ENCODE measurements at places on chromosomes 12 and 14.

DNA sequence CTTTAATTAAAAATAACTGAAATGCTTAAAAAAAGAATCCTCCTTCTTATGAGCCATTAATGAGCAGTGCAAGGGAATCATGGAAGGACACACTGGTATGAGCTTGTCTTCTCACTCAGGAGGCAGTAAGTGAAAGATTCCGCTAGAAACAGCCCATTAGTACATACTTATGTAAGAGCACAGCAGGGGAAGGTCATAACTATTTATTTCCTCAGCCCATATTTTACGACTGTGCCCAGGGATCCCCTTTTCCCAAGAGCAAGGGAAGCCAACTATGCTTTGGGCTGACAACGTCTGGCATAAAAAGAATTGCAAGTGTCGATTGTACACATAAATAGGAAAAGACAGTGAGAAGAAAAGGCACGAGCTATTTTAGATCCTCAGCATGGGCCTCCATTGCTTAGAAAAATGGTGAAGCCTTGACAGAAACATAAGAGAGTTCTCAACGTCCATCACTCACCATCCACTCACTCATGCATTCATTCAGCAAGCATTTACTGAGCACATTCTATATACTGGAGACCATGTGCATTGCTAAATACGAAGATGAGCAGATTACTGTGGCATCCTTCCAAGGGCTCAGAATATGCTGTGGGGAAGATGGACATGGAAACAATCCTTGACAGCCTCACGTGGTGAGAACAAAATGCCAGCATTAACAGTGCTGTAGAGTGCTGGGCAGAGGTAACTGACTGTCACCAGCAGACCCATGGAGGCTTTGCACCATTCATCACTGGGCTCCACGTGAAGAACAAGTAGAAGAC, 152.7 kb downstream of the NTF3 start:
- DNase-seq: no peak

DNA sequence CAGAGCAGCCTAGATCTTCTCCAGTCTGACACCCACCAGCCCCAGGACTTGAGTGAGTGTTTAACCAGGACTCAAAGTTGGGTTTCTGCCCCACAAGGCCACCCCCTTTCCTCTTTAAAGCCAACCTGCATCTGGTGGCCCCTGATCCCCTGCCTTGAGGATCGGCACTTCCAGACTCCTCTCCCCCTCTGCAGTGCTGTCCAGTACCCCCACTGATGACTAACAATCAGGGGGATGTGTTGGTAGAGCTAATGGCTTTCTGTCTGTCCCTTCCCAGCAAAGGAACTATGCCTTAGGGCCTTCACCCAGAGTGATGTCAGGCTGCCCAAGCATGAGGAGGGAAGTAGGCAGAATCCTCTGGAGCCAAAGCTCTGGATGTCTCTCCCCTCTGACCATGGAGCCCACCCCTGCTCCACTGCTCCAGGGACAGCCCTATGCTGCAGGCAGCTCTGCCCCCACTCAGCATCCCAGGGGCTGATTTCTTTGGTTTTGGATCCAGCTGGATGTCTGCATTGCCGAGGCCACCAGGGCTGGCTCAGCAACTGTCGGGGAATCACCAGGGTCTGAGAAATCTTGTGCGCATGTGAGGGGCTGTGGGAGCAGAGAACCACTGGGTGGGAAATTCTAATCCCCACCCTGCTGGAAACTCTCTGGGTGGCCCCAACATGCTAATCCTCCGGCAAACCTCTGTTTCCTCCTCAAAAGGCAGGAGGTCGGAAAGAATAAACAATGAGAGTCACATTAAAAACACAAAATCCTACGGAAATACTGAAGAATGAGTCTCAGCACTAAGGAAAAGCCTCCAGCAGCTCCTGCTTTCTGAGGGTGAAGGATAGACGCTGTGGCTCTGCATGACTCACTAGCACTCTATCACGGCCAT, 42.9 kb downstream of the DAD1 start:
- DNase-seq: peak; percentile 93

DNA sequence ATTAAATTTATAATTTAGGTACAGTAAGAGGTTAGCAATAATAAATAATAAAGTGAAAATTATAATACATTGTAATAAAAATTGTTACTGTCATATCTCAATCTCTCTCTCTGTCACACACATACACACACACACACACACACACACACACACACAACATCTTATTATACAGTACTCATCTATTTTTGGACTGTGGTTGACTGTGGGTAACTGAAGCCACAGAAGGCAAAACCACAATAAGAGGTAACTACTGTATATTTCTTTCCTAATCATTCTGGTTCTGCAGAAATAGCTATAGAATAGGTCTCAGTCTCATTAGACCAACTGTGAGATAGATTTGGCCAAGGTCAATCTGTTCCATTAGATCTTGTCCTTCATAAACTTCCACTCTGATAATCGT, 33.1 kb upstream of the PTPRO start:
- DNase-seq: no peak

GRCh38 chr14:68607867-68608573, 184.8 kb downstream of the ZFP36L1 start:
- DNase-seq: no peak

GRCh38 chr12:77727442-77728001, 103.2 kb upstream of the NAV3 start:
- DNase-seq: no peak

GRCh38 chr12:67592228-67593011, 56.1 kb upstream of the DYRK2 start:
- DNase-seq: no peak

DNA sequence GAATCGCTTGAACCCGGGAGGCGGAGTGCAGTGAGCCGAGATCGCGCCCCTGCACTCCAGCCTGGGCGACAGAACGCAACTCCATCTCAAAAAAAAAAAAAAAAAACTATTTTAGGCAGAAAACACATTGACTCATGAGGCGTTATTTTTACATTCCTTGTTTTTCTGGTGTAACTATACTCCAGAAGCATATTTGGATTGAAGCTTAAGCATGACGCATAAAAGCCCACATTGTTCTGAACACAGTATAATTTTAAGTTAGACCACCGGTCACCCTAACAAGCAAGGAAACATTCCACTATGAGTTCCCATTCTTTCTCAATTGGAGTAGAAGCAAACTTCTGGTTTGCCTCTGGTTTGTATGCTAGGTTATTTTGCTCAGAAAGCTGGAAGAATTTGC, 173.0 kb downstream of the MYRFL start:
- no peak for DNase-seq

GRCh38 chr14:67837011-67837624, 17.5 kb downstream of the RAD51B start:
- peak; percentile 82 for DNase-seq

DNA sequence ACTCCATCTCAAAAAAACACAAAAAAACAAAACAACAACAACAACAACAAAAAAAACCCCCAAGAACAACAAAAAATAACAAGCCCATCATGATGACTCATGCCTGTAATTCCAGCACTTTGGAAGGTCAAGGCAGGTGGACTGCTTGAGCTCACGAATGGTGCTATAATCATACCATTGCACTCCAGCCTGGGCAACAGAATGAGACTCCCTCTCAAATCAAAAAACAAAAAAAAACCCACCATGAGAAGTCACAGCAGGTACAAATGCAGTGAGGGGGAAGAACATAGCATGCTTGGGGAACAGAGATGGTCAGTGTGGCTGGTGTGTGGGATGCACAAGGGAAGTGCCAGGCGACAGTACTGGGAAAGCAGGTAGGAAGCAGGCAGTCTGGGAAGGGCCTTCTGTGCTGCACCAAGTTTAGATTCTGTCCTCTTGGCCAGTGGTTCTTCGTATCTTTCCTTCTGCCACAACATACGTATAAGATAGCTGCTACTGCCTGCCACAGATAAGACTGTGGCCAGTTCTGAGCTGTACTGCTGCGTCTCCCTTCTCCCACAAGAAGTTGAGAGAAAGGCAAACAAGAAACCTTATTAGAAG, 28.0 kb downstream of the ATG14 start:
- DNase-seq: no peak

DNA sequence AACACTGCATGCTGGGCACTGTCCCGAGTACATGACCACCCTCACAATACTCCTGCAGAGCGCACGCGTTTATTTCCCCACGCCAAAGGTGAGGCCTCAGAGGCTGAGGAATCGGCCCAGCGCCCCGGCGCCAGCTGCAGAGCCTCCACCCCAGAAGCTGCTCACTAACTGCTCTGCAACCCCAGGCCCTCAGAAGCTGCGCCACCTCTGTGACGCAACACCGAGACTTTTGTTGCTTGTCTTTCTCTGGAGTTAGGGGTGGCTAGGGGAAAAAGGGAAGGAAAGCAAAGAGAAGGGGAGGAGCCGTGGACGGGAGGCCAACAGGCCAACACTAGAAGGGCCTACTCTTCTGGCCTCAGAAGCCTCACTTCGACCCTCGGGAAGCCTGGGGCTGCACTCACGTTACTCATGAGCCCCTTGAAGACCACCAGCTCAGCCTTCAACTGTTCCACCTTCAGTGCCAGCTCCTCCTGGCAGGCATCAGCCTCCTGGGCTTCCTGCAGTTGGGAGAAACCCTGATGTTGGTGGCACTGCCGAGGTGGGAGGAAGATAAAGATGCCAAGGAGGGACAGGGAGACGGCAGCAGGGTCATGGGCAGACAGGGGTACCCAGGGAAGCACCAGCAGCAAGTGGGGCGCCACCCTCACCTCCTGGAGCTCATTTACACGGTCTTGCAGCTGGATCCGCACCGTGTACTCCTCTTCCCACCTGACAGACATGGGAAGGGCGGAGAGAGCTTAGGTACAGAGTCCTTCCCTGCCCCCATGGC, 5.4 kb downstream of the IFFO1 start:
- no peak for DNase-seq

DNA sequence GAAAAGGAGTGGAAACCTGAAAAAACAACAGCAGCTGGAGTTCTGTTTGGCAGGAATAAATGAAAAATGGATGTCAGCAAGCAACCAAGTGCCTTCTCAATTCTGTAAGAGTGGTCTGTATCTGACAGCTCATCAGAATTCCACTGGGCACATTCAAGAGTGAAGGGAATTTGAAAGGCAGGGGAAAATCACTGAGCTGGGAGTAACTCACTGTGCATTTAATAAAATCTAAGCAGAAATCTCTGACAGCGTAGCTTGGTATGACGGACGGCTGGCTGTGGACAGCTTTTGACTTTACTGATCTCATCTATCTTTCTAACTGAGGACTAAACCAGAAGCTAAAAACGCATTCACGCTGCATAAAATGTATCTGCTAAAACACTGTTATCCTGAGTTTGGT, 153.4 kb downstream of the RIMBP2 start:
- DNase-seq: no peak

DNA sequence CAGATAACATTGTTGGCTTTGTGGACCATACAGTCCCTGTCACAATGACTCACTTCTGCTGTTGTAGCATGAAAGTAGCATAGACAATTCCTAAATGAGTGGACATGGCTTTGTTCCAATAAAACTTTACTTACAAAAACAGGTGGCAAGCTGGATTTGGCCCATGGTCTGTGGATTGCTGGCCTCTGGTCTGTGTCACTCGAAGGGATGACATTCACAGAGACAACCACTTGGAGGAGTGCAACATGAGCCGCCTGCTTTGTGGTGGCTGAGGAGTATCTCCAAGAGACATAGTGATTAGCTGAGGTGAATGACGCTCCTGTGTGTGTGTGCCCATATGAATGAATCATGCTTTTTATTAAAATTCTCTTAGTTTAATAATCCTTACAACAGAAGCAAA, 81.3 kb upstream of the NRXN3 start:
- DNase-seq: no peak

DNA sequence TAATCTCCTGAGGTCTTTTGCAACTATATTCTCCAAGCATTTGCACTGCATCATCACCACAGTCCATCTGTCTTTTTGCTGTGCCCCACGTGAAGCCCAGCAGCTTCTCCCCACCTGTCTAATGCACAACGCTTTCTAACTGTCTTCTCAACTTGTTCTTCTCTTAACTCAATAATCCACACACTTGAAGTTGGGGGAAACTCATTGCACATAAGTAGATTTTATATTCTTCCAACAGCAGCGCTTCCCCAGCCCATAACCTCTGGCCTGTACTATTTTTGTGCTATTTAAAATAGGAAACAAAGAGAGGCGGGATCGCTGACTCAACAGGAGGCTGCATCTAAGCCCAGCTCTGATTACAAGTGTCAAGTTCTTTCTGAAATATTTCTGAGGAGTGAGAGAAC, 226.7 kb downstream of the GXYLT1 start:
- peak; percentile 73 for DNase-seq

GRCh38 chr12:113471619-113472171, at the start of gene LHX5:
LHX5 (minus strand) TSS chr12:113471871; CDS start chr12:113471498, 373 bp downstream.
- no peak for DNase-seq

- DNase-seq: no peak
Observed at GRCh38 chr12:23113781-23114180, 488.8 kb downstream of the ETNK1 start.

DNA sequence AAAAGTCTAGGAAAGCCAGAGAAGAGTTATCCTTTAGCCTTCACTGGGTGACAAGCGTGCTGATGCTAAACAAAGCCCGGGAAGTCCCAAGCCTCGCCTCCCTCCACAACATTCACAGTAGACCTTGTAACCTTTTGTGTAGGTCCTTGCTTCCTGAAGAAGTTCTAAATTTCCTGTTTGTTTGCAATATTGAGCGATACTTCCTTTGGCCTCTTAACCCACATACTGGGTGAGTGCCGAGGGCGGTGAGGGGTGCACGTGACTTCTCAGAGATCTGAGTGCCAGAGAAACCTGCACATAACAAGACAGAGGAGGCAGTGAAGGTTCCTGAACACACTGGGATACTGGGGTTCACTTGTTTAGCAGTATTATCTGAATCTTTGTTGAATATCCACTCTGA, 134.3 kb downstream of the PLXNC1 start:
- DNase-seq: peak; percentile 18

GRCh38 chr14:23638414-23639047, 2.4 kb downstream of the DHRS2 start:
- no peak for DNase-seq

GRCh38 chr12:13790317-13790716, 191.1 kb downstream of the GRIN2B start:
- no peak for DNase-seq

DNA sequence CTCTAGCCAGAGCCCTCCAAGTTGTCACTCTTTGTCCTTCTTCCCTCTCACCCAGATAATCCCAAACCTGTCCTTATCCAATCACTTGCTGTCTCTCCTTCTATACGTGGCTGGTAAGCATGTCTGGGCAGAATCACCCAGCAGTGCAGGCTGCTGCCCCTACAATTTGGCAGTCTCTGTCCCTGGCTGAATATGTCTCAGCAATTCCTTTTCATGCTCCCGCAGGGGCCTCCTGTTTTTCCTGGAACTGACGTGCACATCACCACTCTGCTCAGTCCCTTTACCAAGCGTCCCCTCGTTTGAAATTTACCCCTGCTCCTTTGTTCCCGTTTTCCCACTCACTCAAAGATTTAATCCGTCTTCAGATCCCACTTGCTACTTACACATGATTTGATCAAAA, 80.0 kb downstream of the ST8SIA1 start:
- no peak for DNase-seq
